Thoracic aorta (tissue), 2 donors: ENCODE measurements at places on chromosomes 7 and 10.

DNA sequence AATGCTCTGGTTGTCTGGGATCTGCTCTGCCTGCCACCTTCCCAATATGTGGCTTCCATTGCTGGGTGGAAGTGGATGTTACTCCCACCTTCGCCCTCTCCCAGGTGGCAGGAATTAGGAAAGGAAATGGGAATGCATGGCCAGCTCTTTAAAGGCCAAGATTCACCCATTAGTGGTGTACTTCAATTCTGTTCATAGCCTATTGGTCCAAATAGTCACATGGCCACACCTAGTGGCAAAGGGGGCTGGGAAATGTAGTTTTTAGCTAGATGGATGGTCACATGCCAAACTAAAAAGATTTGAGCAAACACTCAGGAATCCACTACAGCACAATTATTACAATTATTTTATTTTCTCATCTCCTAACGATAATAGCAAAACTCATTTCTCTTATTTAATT, 135.1 kb downstream of the NPY start:
- no peak for DNase-seq

- DNase-seq = no peak
Measured at GRCh38 chr10:89360157-89360556, 17.7 kb upstream of the IFIT1B start.

DNA sequence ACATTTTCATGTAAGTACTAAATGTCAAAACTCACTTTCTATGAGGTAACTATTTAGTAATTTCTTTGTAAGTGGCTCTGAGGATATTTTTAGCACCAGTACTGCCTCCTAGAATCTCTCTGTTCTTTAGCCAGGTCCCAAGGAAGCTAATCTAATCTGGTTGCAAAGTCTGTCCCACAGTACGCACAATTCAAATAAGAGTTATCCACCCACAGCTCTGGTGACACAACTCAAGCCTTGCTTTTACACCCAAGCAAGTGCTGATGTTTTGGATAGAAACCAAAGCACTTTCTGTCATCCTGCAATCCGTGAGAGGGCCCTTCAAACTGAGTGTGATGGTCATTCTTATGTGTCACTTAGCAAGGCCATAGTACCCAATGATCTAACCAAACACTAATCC, 14.5 kb downstream of the GIMAP5 start:
- DNase-seq = no peak

DNA sequence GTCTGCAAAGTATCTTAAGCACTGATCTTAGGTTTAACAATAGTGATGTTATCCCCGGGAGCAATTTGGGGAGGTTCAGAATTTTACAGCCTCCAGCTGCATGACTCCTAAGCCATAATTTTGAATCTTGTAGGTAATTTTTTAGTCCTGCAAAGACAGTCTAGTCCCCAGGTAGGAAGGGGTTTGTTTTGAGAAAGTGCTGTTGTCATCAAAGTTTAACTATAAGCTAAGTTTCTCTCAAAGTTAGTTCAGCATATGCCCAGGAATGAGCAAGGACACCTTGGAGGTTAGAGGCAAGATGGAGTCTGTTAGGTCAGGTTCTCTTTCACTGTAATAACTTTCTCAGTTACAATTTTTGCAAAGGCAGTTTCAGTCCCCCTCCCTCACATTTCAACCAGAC, 79.0 kb upstream of the LRGUK start:
- DNase-seq = no peak

DNA sequence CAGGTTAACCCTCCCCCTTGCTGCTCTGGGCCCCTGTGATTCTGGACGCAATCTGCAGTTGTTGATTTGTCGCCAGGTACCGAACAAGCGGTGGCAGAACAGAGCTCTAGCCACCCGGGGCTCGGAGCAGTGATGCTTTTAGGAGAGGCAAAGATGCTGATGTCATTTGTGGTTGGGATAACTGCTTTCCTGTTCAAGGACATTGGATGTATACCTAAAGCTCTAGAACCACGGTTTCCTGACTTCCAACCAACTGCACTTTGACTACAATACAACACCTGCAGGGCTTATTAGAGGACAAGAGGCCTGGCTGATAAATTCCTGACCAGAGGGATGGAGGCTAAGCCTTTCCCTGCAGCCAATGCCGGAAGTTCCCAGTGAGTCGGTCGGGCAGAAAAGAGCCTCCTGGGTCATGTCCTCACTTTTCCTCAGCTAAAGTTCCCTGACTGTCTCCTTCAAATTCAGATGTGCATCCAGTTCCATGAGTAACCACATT, 6.5 kb upstream of the RBM20 start:
- no peak for DNase-seq

DNA sequence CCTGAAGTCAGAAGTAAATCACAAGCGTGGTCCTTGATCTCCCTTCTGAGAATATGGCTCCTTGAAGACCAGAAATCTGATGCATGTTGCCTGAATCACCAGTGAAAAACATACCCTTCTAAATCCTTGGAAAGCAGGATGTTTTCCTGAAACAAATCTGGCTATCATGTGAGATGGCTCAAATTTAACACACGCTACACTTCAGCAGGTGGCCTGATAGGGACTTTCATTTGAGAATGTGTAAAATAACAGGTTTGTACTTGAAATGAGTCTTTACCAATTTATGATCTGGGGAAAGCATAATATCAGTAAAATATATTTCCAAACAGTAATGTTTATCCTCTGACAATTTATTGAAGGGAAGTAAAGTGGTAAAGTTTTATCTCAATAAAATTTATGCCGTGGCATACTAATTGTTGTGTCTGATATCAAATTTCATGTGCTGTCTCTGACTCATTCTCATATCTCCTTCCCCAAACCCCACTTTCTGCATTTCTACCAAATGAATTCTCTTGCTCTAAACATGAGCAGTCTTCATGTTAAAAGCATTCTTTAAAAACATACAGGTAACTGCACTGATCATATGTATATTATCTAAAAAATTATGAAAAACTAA, 17.4 kb downstream of the CYP3A4 start:
- DNase-seq = no peak

GRCh38 chr7:20236790-20237189, 19.6 kb upstream of the MACC1 start:
- DNase-seq = no peak

DNA sequence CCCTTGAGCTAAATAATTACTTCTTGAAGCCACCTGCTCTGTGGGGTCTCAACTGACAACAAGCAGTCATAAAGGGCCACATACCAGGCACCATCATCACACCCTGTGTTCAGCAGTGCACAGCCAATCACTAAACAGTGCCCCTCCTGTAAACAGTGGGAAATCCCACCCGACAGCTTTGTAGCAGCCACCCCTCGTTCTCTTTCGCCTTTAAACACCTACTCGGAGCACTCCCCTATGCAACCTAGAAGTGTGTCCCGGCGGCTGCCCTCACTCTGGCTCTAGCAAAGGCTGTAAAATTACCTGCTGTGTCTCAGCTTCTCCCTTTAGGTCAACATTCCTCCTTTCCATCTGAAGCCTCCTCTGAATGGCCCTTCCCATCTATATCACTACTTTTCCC, 111.9 kb downstream of the TCERG1L start:
- DNase-seq = no peak

DNA sequence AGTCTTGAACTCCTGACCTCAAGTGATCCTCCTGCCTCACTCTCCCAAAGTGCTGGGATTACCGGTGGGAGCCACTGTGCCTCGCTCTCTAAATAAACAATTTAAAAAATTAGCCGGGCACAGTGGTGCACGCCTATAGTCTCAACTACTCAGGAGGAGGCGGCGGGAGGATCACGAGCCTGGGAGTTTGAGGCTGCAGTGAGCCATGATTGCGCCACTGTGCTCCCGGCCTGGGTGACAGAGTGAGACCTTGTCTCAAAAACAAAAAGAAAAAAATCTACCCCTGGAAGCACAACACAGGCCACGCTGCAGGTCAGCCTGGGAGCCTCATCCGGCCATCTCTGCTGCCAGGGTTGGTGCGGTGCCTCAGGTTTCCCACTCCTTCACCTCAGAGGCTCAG, 3.8 kb upstream of the EIF3B start:
- no peak for DNase-seq

- no peak for DNase-seq
Measured at GRCh38 chr10:44811072-44811471, 100.1 kb upstream of the TMEM72 start.

- no peak for DNase-seq
Measured at GRCh38 chr7:42125321-42125720, 111.7 kb downstream of the GLI3 start.

GRCh38 chr7:81819861-81820260, 50.0 kb upstream of the HGF start:
- no peak for DNase-seq

DNA sequence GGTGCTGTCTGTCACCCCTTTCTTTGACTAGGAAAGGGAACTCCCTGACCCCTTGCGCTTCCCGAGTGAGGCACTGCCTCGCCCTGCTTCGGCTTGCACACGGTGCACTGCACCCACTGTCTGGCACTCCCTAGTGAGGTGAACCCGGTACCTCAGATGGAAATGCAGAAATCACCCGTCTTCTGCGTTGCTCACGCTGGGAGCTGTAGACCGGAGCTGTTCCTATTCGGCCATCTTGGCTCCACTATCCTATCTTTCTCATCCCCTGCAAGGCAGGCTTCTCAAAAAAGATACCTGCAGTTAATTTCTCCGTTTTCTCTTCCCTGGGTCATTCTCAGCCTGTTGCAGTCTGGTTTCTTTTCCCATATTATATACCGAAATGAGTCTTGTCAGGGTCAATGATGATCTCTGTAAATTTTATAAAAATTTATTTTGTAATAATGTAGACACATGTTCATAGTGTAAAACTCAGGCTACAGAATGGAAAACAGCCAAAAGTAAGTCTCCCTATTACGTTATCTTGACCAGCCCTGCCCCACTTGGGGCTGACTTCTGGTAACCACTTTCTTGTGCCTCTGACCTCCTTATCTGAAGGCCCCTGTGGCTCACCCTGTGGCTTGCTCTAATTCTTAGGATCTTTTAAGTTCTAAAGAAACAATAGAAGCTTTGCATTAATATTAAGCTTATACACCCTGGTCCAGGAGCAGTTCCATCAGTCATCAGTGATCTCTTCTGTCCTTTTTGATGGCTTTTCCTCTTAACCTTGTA, 20.7 kb downstream of the BLVRA start:
- DNase-seq = no peak

DNA sequence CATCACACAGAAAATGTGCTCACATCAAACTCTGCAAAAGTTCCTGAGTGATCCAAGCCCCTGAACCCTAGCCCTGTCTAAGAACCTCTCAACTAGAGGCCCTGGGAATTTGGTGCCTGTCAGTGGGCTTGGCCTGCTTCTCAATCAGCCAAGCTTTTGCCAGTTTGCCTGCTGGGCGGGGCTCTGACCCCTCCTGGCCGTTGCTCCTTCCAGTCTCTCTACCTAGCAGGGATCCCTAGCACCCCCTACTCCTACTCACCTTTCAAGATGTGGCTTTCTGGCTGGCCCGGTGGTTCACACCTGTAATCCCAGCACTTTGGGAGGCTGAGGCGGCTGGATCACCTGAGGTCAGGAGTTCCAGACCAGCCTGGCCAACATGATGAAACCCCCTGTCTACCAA, 2.1 kb downstream of the KLRG2 start:
- no peak for DNase-seq

GRCh38 chr10:29204070-29204800, 84.6 kb upstream of the LYZL1 start:
- DNase-seq = no peak

GRCh38 chr10:34729619-34730018, 85.5 kb downstream of the PARD3 start:
- no peak for DNase-seq

DNA sequence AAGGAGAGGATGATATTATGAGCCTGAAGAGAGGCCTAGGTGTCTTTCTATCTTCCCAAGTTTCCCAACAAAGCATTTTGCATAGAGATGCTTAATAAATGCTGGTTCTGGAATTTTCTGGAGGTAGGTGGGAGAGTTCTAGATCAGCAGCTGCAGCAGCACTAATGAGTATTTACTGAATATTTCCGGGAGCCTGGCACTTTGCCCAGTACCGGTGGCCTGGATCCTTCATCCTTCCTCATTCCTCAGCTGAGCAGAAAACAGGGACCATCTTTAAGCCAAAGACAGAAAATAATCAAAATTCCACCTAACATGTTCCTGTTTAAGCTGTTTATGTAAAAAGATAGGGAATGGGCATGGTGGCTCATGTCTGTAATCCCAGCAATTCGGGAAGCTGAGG, 813.2 kb upstream of the AUTS2 start:
- DNase-seq = no peak

- no peak for DNase-seq
Measured at GRCh38 chr10:56722912-56723311, 361.9 kb upstream of the ZWINT start.

- no peak for DNase-seq
Measured at GRCh38 chr7:83150310-83150709, 12.4 kb downstream of the PCLO start.

- DNase-seq = no peak
Measured at GRCh38 chr7:113664867-113665266, 253.9 kb downstream of the PPP1R3A start.

- DNase-seq = no peak
Measured at GRCh38 chr10:33798754-33799153, 464.3 kb upstream of the NRP1 start.

- DNase-seq = no peak
Measured at GRCh38 chr10:124285587-124286527, 132.9 kb downstream of the OAT start.

DNA sequence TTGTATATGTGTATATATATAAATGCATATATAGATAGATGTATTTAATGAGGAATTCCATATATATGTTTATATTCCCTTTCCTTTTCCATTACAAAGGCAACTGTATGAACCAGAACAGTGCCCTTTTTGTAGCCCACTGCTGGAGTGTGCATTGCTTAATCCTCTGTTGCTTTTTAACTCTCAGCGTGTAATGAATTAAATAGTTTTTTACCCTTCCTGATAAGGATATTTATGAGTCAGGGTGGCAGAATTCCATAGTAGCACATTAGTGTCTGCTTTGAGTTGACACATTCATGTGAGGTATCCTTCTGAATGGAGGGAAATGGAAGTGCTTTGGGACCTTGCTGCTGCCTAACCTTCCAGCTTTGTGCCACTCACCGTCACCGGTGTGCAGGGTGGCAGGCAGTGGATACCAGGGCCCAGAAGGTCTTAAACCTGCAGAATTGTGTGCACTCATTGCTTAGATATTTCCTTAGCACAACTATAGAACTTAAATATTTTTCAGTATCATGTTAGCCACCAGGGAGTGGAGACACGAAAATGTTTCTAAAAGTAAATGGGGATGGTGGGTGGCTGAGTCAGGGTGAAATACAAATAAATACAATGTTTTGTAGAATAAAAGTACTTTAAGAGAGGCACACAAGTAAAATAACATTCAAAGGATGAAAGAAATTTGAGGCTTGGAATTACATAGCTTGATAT, 117.9 kb downstream of the SND1 start:
- no peak for DNase-seq

GRCh38 chr10:97889461-97890265, 40.0 kb downstream of the GOLGA7B start:
- DNase-seq = no peak

- no peak for DNase-seq
Measured at GRCh38 chr7:106076537-106076936, 35.6 kb downstream of the SYPL1 start.
